K562 (cell line): ENCODE measurements at places on chromosomes 5 and 9. TPM values are rescaled to one million over a fixed set of nuclear protein-coding genes. Genes with fewer than 3 reads are reported as not detected.

DNA sequence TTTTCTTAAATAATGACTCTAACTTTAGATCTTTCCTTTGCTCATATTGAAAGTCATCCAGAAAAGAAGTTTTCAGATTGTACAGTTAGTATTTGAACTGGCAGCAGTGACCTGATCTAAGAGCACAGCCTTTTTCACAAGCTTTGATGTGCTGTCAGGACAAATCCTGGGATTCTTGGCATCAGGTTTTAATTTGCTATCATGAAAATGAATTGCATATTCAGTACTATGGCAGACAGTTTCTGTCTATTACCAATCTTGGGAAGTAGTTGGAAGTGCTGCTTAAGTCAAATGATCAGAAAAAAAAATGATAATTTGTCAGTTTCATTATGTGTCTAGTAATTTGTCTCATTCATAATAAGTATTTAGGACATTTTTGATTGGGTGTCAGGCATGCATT lies 925.6 kb upstream of the ARRDC3 start:
- no peak overlapping the region for H3K27ac ChIP-seq
- no peaks in the 10 kb centered on the region for H3K4me1 ChIP-seq
- no peaks in the 10 kb centered on the region for H3K27me3 ChIP-seq
- H3K36me3 ChIP-seq: no peaks in the 10 kb centered on the region

DNA sequence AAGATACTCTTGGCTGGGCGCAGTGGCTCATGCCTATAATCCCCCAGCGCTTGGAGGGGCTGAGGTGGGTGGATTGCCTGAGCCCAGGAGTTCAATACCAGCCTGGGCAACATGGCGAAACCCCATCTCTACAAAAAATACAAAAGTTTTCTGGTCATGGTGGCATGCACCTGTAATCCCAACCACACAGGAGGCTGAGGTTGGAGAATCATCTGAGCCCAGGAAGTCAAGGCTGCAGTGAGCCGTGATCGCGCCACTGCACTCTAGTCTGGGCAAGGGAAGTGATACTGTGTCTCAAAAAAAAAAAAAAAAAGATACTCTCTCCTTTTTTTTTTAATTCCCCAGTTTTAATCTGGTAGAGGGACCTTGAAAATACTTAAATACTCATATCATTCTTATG lies 15.0 kb downstream of the ANKRD33B start:
- DNase-seq: no peak
- H3K4me3 ChIP-seq: no peak overlapping the region
- no peaks in the 10 kb centered on the region for H3K36me3 ChIP-seq
- no peaks in the 10 kb centered on the region for H3K27me3 ChIP-seq

DNA sequence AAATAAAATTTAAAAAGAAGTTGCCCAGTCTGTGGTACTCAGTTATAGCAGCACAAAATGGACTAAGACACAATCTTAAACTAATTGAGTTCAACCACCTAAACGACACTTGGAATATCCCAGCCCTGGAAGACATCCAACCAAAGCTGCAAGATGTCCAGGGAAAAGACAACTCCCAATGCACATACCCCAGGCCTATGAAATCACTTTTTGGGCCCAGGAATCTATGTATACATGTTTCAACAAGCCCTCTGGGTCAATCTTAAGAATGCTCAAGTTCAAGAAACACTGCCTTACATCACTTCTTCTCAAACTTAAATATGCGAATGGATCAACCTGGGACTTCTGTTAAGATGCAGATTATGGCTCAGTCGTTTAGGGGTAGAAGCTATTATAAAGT lies 148.6 kb downstream of the ELAVL2 start:
- no peak overlapping the region for H3K27ac ChIP-seq
- no peak for DNase-seq
- H3K4me1 ChIP-seq: no peaks in the 10 kb centered on the region
- no peaks in the 10 kb centered on the region for H3K36me3 ChIP-seq

- DNase-seq: no peak
- H3K4me1 ChIP-seq: no peaks in the 10 kb centered on the region
- no peak overlapping the region for H3K4me3 ChIP-seq
Observed at GRCh38 chr9:115983366-115983765, 170.2 kb upstream of the PAPPA start.

DNA sequence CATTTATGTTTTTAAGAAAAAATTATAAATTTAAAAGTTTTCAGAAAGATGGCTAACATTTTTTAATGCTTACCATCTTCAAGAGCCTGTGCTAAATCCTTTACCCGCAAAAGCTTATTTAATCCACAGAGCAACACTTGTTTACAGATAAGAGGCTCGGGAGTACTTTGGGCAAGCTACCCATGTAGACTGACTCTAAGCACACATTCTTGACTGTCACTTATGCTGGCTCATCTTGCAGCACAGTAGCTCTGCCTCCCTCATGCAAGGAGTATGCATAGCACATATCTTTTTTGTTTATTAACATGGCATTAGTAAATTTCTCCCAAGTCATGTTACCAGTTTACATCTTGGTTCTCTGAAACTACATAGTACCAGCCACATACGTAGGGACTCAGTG lies 14.7 kb downstream of the SH3RF2 start:
- H3K4me3 ChIP-seq: no peak overlapping the region
- no peak for DNase-seq
- H3K4me1 ChIP-seq: no peaks in the 10 kb centered on the region
- H3K36me3 ChIP-seq: no peaks in the 10 kb centered on the region
- no peak overlapping the region for H3K27ac ChIP-seq

DNA sequence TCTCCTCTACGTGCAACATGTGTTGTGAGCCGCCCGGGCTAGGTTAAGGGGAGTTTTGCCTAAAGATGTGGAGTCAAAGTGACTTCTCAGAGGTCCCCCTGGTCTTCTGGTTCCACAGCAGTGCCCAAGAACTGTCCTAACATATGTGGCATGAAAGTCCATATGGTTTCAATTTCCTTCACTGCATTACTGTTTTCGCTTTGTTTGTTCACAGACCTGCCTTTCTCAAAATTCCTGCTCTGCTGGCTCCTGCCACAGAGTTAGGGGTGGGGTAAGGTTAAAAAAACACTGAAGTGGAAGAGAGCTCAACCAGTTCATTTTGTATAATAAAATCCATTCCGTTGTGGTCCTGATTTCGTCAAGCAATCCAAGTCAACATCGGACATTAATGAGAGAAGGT lies 289.4 kb downstream of the DMAC1 start:
- no peak overlapping the region for H3K4me3 ChIP-seq
- no peak overlapping the region for H3K27ac ChIP-seq
- no peaks in the 10 kb centered on the region for H3K27me3 ChIP-seq
- DNase-seq: no peak

GRCh38 chr5:78920604-78921003 lies 64.5 kb downstream of the ARSB start:
- DNase-seq: peak; percentile 11
- peaks cover 11% of the 10 kb centered on the region; the same call in 1 of the 3 replicates for H3K27me3 ChIP-seq
- H3K4me3 ChIP-seq: no peak overlapping the region
- H3K36me3 ChIP-seq: no peaks in the 10 kb centered on the region

DNA sequence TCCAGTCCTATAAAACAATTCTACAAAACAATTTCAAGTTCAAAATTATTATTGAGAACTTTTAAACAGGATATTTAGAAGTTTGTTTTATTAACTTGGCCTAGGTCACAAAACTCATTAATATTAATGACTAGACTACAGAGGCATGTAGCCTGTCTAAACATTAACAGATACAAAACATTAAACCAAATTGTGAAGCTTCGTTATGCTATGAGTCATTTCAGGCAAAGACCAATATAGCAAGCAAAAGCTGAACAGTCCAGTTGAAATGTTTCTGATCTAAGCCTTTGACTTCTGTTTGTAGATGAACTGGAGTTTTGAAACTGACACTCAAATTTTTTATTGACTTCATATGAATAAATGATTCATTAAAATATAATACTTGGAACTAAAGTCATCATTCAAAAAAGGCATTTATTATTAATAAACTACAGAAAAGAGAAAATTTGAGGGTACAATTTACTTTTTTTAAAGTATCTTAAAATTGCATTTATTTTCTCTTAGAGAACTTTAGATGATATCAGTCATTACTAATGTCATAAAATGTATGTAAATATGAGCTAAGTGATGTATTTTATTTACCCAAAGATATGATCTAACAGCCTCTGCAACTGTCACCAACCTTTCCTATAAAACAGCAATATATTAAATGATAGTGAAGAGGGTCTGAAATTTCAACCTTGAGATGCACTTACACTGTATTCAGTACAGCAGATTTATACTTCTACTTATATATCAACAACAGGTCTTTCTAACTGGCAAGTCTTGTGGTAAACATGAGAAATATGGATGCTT lies 188.8 kb downstream of the COMMD10 start:
- H3K4me3 ChIP-seq: no peak overlapping the region
- no peaks in the 10 kb centered on the region for H3K27me3 ChIP-seq

DNA sequence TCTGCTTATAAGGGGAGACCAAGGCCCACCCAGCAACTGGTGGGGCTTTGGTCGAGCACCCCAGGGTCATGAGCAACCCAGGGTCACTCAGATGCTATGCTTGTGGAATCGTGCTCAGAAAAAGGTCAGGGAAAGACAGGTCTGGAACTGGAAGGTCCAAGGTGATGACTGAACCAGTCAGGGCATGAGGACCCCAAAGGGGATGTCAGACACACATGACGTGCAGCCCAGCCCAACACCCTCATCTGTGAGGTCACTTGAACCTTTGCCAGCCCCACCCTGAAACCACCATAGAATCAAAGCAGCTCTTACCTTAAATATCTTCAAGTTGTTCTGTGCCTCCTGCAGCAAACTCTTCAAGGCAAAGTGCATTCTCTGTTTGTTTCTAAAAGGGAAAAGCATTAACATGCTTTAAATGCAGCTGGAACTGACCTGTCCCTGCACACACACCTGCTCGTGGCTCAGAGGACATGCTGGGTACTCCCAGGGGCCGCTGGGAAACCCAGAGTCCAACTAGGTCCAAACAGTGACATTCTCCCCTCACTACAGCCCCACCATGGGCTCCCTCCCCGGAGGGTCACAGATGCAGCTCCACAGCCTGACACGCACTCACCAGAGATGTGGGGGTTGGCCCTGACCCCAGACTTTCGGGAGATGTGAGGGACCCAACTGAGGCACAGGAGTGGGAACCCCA lies 29.4 kb downstream of the IPPK start:
- H3K4me1 ChIP-seq: no peaks in the 10 kb centered on the region
- H3K27ac ChIP-seq: no peak overlapping the region
- H3K27me3 ChIP-seq: no peaks in the 10 kb centered on the region
- no peak for DNase-seq
- no peak overlapping the region for H3K4me3 ChIP-seq
- H3K36me3 ChIP-seq: peaks cover 80% of the 10 kb centered on the region

OTP gene
- total RNA-seq: 0.16 TPM in 2 replicates

PPP6C gene
- total RNA-seq: 41.5 and 44.8 TPM in 2 replicates

ECM2 gene
- not detected in 2 replicates for total RNA-seq

AGXT2 gene
- total RNA-seq: not detected in 2 replicates

FGFR4 gene
- 32.2 and 35.4 TPM in 2 replicates for total RNA-seq

ACER2 gene
- total RNA-seq: 3.4 TPM in 2 replicates
